Gastrocnemius medialis (tissue), 4 donors: ENCODE measurements at places on chromosomes 12 and 14. TPM values are rescaled to one million over a fixed set of nuclear protein-coding genes. Genes with fewer than 3 reads are reported as not detected.

SIX1 gene
- 76.4 TPM for total RNA-seq

LRRIQ1 gene
- not detected for total RNA-seq

RNASE13 gene
- total RNA-seq: not detected

CLEC1B gene
- 0.53 TPM for total RNA-seq

- DNase-seq: no peak
These were observed 91.6 kb downstream of the TESC start for GRCh38 chr12:117007577-117007976.

DNA sequence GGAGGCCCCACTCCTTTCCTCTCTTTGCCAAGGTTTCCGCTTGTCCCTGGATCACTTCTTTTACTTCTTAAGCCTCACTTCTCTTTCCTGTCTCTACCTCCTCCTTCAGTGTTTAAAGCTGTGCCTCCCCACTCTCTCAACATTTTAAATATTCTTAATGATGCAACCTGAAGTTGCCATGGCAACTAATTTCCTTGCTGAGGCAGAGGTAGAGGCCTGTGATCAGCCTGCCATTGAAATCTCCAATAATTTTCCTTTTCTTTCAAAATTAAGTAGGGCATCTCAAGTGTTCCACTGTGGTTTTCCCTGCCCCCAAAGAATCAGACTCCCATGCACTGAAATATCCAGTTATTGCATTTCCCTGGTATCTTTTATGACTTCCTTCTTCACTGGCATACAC is 108.6 kb upstream of the VRK1 start:
- no peak for DNase-seq

DNA sequence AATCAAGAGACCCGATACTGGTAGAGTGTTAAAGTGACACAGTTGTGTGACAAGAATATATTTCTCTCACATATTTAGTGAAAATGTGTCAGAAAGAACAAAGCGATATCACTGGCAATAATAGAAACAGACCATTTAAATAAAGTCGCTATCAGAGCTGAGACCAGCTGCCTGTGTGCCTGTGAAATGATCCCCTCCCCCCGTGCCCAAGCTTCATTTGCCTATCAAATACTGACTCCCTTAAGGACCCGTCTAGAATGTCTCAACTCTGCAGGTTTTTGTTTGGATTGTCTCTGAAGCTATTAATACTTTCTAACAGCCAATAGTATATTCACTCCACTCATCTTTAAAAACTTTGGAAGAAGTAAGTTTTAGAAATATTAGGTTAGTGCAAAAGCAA is 98.9 kb downstream of the EGLN3 start:
- no peak for DNase-seq
